ENCODE measurements at places on chromosomes 11 and 22.

DNA sequence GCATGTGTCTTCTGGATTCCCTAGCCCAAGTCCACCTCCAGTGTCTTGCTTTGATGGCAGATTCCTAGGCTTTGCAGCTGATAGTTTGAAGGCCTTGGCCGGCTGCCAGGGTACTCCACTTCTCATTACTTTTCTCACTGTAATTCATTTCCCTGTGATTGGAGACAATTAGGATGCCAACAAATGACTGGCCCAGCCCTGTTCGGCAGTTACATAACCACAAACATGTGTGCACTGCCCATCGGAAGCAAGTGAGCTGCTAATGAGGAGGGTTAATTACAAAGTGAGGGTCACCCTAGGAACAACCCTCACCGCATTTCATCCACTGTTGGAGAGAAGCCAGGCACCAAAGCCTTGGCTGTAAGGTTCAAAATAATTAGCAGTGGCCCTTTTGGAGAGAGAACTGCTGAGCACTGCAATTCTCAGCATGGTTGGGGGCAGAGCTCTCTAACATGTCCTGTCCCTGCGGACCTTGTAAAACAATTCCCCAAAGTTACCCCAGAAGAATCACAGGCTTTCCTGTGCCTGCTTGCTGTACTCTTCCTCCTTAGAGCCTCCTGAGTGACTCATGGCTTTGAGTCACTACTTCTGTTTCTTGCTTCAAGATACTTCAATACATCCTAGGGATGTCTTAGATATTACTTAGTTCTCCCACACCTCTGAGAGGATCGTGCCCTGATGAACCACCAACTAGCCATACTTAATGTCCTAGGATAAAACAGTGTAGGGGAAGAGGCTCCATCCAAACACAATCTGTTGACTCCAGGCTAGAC is 109.7 kb upstream of the GALNT18 start:
- DNase-seq: no peak

GRCh38 chr11:72577271-72577721 is 96.9 kb downstream of the PDE2A start:
- no peak for DNase-seq

GRCh38 chr22:24442352-24442744 is 14.9 kb downstream of the ADORA2A start:
- DNase-seq: no peak

DNA sequence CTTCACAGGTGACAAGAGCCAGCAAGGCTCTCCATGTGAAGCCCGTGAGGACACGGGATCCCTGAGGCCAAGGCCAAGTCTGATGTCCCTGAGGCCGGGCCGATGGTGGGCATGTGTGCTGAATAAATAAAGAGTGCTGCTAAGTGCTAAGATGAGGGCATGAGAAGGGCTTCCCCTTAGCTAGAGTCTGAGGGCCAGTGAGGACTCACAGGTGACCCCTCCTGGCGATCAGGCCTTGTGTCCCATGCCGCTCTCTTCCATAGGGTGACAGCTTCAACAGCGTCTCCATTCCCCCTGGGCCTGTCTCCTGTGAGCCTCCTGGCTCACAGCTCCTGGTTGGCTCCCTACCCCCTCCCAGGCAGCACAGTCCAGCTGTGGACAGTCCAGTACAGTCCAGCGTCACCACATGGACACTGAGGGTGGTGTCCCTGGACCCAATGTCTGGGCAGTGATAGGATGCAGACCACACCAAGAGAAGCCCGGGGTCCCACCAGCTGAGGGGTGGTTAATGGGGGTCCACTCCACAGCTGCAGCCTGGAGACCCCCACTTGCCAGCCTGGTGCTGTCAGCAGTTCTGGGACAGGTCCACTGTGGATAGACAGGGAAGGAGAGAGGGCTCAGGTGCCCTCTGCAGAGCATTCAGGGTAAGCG is 1033.2 kb downstream of the TBC1D22A start:
- no peak for DNase-seq

GRCh38 chr11:8219257-8220021 is 44.2 kb downstream of the LMO1 start:
- DNase-seq: peak; percentile 33

DNA sequence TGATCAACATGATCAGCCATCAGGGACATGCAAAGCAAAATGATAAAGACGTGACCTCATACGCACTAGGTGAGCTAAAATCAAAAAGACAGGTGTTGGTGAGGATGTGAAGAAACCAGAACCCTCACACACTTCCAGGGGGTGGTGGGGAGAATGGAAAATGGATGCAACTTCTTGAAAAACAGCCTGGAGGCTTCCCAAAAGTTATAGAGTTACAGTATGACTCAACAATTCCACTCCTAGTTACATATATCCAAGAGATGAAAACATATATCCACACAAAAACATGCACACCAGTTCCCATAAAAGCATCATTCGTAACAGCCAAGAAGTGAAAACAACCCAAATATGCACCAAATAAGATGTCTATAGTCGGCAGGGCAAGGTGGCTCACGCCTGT is 42.1 kb upstream of the APLNR start:
- no peak for DNase-seq

- DNase-seq: no peak
Observed at GRCh38 chr11:11081288-11081687, 223.4 kb upstream of the ZBED5 start.

DNA sequence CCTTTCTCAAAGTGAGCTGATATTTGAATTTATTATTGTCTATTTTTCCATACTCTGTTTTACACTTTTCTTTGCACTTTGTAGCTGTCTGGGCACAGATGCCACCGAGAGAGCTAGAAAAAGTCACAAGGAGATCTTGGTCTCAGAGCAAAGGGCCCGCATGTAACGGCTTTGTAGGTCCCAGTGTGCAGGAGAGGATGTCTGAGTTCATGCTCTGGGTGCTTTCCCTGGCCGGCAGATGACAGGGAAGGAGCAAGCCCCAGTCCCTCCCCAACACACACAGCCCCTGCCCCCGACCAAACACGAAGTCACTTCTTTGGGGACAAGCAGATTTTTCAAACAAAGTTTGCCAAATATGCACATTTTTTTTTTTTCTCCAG is 55.8 kb downstream of the SMIM38 start:
- no peak for DNase-seq

DNA sequence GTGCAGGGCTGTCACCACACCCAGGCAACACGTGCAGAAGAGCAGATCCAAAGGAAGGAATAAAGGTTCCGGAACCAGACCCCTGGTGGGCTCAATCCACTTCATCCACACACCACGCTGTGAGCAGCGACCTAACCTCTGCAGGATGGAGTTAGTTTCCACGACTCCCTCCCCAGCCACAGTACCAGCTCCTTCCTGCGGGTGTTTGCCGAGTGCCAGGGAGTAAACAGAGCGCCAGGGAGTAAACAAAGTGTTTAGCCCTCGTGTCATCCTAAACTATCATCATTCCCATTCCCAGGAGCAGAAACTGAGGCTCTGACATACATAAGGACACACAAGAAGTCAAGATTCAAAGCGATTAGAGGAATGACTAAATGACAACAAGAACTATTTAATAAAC is 261.3 kb downstream of the MN1 start:
- no peak for DNase-seq

- no peak for DNase-seq
Observed at GRCh38 chr11:47001781-47002181, 65.2 kb downstream of the CSTPP1 start.

DNA sequence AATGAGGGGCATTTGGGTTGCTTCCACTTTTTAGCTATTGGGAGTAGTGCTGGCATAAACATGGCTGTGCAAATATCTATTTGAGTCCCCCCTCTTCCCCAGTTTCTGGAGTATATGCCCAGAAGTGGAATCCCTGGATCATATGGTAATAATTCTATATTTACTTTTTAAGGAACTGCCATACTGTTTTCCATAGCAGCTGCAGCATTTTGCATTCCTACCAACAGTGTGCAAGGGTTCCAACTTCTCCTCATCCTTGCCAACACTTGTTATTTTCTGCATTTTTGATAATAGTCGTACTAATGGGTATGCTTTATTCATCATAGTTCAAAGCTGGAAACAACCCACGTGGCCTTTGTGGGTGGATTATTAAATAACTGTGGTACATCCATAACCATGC is 883.5 kb downstream of the TBC1D22A start:
- no peak for DNase-seq

DNA sequence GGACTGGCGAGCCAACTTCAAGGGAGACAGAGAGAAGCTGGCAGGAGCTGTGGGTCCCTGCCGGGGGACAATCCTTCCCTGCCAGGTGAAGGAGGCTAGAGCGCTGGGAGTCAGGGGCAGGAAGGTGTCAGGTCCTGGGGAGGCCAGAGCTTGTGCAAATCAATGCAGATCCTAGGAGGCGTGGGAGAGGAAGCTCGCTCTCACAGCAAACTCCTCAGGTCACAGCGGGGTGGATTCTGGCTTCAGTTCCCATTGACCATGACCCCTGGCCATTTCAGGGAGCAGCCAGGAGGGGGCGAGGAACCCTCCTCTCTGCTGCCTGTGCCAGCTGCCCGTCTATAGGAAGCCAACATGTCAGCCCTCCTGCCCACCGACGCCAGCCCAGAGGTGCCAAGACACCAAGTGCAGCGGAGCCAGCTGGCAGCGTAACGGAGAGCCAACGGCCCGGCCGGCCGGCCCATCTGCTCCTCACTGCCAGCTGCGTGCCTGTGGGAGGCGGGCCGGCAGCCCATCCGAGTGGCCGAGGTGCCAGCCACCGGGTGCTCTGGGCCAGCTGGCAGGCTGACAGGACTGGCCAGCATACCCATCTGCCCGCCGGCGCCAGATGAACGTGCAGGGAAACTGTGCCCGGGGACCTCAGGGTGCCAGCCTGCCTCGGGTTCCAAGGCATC is 374.8 kb downstream of the MIAT start:
- DNase-seq: peak; percentile 55

DNA sequence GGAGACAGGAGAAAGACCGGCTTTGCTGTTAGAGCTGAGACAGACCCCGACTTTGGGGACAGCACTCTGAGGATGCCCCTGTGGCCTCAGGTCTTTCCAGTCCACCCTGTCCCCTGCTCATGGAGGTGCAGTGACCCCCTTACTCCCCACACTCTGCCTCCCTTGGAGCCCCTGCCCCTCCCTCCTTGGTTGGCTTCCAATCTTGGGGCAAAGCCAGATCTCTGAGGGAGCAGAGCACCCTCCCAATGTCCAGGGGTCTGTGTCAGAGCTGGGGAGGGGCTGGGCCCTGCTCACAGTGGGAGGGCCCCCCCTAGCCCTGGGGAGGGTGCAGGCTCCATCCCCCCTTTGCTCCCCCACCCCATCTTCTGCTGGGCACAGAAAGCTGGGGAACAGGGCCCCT is 50.0 kb downstream of the IGLL1 start:
- DNase-seq: no peak

GRCh38 chr11:11444027-11444803 is 91.2 kb upstream of the CSNK2A3 start:
- no peak for DNase-seq

GRCh38 chr22:25670070-25670461 is 71.9 kb upstream of the MYO18B start:
- no peak for DNase-seq

GRCh38 chr22:28046100-28046499 is 127.0 kb upstream of the PITPNB start:
- no peak for DNase-seq

DNA sequence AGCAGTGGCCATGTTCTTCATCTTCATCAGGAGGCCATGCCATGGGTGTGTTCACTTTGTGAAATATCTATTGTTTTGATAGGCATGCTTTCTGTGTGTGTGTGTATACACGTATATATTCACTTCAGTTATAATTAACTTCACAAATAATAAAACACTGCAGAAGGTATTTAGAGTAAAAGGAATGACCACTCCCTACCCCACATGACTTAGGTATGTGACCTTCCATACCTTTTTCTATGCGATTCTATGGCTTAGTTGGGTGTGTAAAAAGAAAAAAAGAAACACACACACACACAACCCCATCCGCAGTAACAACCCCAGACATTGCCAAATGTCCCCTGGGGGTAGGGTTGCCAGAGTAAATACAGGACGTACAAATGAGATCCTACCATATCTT is 72.0 kb downstream of the CYTH4 start:
- no peak for DNase-seq

- no peak for DNase-seq
Observed at GRCh38 chr11:22520521-22520920, 105.1 kb downstream of the FANCF start.

DNA sequence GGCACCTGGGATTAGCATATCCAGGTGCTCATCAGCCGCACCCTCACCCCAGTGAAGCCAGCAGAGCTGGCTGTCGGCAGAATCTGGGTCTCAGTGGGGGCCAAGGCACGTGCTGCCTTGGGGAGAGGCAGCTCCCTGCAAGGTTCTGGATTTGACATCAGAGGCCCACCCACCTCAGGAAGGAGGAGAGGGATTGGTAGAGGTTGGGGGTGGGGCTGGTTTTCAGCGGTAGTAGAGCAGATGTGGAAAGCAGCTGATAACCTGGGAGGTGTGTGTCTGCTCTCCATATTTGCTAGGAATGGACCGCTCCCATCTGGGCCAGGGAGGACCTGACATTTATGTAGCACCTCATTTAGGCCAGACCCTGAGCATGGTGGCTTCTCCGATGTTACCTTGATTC is 147.5 kb downstream of the GRIK4 start:
- DNase-seq: no peak

GRCh38 chr11:112013497-112014164 is 11.6 kb upstream of the DLAT start:
- DNase-seq: no peak

- DNase-seq: no peak
Observed at GRCh38 chr22:23801238-23801821, 14.6 kb downstream of the SMARCB1 start.

GRCh38 chr11:11779975-11780374 is 61.8 kb upstream of the USP47 start:
- DNase-seq: no peak

DNA sequence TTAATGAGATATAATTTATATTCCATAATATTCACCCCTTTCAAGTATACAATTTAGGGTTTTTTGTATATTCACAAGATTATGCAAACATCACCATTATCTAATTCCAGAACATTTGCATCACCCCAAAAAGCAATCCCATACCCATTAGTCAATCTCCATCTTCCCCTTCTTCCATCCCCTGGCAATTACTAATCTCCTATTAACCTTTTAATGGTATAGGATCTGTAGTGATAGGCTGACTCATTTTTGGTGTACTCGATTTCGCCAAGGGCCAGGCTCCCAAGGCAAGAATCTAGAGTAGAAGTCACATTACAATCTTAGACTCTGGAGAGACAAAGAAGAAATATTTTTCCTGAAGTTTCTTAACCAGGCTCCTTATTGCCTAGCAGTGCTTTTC is 113.4 kb downstream of the GAB2 start:
- DNase-seq: no peak

- no peak for DNase-seq
Observed at GRCh38 chr11:304915-305843, 2.4 kb upstream of the IFITM2 start.

GRCh38 chr11:103940551-103940950 is 95.9 kb upstream of the DDI1 start:
- no peak for DNase-seq

DNA sequence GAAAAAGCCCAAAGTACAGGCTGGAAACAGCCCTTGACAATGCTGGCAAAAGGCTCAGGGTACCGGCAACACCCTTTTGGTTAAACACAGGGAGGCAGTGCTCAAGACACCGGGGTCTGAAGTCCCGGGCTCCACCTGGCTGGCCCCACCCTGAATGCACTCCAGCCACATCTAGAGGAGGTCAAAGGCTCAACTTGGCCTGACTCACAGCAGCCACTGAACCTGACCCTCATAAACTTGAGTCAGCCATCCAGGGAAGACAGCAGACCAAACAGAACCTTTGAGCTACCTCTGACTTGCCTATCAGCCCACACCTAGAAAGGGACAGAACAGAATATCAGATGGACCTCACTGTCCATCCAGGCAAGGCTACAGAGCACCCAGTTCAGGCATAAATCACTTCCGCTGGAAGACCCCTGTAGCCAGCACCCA is 3.8 kb downstream of the CFL1 start:
- DNase-seq: no peak

GRCh38 chr11:123404676-123405075 is 25.4 kb upstream of the GRAMD1B start:
- no peak for DNase-seq
